ENCODE measurements at places on chromosomes 1 and 21.

DNA sequence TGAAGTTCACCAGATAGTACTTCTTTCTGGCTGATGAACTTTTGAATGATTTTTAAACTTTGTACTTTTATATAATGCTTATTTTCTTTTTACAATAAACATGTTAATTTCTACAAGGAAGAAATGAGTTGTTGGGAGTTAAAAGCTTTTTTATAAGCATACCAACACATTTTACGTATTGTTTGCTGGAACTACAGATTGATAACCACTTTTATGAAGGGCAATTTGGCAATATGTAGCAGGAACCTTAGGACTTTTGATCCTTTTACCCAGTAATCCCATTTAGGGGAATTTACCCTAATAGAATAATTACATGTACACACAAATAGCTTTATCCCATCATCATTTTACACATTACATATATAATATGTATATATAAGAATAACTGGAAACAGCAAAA, 16.3 kb downstream of the PRPF38A start:
- no peak for DNase-seq

DNA sequence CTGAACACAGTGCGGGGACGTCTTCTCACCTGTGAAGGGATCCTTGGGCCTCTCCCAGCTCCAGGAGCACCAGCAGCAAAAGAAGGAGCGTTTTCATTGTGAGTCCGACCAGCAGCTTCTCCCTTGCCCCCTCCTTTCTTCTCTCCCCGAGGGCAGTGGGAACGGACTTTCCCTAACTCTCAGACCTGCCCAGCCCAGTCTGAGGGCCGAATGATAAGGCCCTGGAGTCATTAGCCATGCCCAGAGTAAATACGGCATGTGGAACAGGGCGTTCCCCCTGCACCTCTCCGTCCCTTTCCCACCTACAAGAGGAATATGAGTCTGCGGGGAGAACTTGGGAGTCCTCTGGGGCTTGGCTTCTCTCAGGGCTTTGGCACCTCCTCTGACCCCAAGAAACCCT, at the start of gene CTSE:
CTSE (minus strand) TSS at position 201 of the 400 bp plus-strand sequence; CDS start at position 97, 104 bp downstream.
- DNase-seq: no peak

GRCh38 chr21:31201548-31201947, 142.5 kb downstream of the TIAM1 start:
- peak; percentile 65 for DNase-seq

DNA sequence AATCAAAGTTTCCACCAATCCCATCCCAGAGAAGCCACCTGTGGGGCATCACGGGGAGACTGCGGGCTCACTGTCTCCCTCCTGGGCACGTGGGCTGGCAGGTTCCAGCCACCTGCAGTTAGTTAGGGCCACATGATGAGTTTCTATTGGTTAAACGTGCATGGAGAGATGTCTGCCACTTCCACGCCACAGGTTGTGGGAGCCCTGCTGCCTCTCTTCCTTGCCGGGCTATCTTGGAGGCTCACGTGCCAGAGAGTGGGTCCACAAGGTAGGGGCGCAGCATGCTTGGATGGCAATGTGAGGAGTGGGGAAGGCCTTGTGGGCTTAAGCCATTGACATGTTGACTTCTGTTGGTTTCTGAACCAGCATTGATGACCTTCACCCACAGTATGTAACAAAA, 3.5 kb downstream of the KRTAP10-7 start:
- no peak for DNase-seq

DNA sequence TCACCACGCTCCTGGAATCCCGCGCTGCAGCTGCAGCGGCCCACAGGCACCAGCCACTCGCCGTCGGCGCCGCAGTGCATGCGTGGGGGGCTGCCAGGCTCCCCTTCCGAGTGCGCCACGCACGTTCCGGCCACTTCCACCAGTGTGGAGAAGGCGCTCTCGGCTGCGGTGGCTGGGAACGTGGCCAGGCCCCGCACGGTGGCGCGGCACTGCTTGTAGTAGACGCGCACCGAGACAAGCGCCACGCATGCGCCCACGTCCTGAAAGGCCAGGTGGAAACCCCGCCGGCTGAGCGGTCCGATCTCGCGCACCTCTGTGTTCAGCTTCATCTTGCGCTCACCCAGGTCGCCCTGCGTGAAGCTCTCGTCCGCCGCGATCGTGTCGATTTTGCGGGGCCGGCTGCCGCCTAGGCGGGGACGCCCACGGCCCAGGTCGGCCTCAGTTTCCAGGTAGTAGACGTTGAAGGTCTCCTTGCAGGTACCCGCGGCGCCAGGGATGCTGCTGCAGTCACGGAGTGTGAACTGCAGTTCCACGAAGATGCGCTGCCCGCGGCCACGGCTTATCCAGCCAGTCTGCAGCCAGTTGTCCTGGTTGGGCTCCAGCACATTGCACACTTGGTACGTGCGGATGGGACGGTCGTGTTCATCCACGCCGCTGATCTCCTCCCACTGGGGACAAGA, 3.4 kb downstream of the EPHA10 start:
- no peak for DNase-seq

- DNase-seq: no peak
These were observed 3.1 kb downstream of the FLG2 start for GRCh38 chr1:152356736-152357135.

DNA sequence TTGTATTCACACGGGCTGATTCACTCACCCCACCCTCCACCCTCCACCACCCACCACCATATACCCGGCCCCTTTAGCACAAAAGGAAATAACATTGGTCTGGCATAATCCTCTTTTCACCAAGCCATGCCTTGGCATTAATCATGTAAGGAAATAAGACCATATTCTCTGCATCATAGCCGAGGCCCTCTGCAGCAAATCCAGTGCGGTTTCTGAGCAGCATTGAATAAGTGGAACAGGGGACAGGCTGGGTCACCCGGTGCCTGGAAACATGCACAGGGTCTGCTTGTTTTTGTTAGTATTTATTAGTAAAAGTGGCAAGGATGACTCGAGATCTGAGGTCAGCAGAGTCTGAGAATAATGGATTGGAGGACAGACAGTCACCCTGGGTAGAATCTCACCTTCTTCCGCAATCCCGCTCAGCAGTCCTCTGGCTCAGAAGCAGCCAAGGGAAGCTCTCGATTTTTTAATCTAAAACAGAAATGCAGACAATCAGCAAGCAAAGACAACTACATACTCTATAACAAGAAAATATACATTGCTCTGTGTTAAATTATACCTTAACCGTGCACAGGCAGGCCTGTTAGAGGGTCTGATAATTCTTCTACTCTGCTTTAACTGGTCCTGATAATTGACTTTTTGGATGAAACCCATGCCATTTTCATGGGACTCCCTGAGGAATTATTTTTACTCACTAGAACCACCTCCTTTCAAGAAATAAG, 52.4 kb upstream of the CDC42BPA start:
- DNase-seq: peak; percentile 58

GRCh38 chr21:44858291-44858690, 15.2 kb downstream of the PTTG1IP start:
- DNase-seq: no peak

DNA sequence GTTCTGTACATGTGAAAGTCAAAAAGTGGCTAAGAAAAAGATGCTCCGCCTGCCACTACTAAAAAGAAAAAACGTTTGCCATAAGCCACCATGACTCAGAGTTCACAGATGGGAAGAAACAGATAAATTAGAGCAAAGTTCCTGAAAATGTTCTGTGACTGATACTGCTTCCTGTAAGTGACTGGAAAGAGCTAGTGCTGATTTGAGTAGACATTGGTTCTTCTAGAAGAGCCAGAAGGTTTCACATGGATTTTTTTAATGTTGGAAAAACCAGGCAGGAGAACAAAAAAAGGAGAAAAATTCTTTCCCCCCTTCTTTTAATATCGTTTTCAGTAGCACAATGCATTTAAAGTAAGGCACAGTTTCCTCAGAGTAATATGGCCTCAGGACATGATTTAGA, 221.4 kb downstream of the HLX start:
- peak; percentile 90 for DNase-seq

GRCh38 chr1:33898881-33899280, 35.0 kb downstream of the HMGB4 start:
- no peak for DNase-seq

DNA sequence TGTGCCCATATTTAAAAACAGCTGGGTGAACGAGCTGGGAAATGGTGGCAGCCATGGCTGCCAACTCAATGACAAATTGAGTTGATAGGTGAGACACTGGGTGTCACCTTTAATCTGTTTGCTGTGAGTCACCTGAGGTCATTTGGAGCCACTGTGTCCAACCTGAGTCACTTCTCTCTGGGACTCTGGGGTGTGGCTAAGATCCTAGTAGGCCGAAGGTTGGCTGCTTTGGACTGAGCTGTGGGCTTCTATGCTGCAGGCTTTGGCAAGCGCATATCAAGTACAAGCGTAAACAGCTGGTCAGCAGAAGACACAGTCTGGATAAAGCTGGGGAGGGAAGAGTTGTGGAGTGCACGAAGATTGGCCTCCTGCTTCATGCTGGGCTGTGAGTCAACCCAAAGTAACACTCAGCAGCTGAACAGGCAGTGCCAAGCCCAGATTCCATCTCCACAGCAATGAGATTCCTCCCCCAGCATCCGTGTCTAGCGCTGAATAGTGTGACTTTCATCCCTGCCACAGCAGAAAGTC, 24.0 kb downstream of the TEX35 start:
- peak; percentile 98 for DNase-seq

- no peak for DNase-seq
These were observed 33.1 kb upstream of the KCNQ4 start for GRCh38 chr1:40750451-40750908.

DNA sequence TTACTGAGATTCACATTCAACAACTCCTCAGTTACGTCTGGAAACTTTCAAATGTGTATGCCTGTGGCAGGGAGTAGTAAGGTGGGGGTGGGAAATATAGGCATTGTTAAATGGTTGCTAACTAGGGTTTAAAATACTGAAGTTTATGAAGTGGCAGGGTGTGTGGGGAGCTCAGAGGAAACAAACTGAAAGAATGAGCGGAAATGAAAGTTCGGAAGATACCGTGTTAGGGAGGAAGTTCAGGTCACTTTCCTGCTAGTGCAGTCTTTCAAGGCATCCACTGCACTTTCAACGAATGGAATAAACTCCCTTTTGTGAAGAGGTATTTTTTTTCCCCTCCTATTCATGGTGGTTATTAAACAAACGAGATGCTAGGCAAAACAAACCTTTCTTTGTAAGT, 19.7 kb downstream of the SYNJ1 start:
- no peak for DNase-seq

- DNase-seq: no peak
These were observed 234.9 kb upstream of the VAMP3 start for GRCh38 chr1:7535934-7536878.

GRCh38 chr1:165152727-165153126, 203.8 kb downstream of the LMX1A start:
- no peak for DNase-seq

DNA sequence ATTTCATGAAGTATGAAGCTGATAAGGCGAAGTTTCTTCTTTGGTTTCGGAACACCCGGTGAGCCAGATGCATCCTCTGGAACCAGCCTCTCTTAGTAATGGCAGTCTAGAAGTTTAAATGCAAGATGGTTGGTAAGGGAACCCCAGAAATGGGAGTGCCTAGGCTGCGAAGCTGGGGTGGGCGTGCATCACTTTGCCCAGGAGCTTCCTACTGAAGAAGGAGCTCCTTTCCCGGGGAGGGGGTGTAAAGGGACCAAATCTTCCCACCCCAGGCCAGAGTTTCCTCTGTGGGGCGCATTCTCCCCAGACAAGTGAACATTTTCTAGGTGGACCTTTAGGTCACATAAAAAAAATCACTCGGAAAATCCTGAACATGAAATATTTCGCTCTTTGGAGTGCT, 4.4 kb downstream of the TFF2 start:
- no peak for DNase-seq

- no peak for DNase-seq
These were observed 8.8 kb downstream of the PCP4L1 start for GRCh38 chr1:161267321-161267720.

Measured in astrocyte (in vitro differentiated cells and primary cell).